Frontal cortex (tissue), 4 donors: ENCODE measurements at places on chromosomes 12 and 14. TPM values are rescaled to one million over a fixed set of nuclear protein-coding genes. Genes with fewer than 3 reads are reported as not detected.

The CFAP73 gene
- total RNA-seq: not detected

The ACIN1 gene
- total RNA-seq: 73.0 TPM

DNA sequence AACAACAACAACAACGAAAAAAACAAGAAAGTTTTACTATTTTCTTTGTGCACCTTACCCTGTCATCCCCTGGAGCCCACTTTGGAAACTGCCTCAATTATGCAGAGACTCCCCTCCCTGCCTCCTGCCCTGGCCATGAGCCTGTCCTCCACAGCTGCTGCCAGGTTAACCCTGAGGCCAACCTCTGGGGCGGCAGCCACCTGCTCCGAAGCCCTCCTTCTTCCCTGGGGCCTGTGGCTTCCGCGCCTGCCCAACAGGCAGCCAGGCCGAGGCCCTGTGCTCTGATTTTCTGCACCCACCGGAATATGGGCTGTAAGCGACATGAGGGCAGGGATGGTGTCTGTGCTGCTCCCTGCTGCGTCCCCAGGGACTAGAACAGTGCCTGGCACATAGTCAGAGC lies 183.0 kb downstream of the CALM1 start:
- DNase-seq: no peak

DNA sequence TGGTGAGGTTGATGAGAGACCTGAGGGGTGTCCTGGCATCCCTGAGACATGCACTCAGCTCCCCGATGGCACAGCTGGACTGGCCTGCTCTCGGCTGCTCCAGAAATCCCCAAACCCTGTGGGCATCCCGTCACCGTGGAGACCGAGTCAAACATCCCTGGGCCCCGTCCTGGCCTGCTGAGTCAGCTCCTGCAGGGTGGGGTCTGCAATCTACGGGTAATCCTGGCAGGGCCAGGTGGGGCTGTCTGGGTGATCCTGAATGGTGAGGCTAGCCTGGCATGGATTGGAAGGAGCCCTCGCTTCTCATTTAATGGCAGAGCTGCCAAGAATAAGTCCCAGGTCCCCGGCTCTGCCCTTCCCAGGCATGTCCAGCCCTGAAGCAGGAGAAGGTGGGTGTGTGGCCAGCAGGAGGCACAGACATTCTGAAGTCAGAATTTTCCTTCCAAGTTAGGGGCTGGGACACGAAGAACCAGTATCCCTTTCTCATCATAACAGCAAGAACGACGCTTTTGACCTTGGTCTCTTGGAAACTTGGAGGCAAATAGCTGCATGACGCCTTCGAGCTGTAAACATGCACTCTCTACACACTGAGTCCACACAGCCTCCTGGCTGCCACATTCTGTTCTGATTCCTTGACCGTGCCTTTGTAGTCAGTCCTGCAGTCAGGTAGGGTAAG lies 17.7 kb upstream of the SERPINA4 start:
- no peak for DNase-seq

DNA sequence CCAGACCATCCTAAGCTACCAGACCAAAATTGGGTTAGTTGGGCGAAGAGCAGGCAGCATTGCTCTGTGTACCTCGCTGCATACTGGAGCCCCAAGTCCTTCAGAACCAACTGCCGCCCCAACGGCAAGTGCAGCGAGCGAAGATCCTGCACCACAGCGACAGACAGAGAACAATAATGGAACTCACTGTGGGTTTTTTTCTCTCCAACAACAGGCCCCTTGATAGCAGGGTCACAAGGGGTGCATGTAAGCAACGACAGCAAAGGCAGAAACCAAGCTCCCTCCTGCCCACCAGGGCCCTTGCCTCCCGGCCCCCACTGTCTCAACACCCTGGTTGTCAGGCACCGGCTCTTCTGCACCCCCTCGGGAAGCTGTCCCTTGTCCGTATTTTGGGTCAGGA lies 39.0 kb downstream of the RNF34 start:
- DNase-seq: no peak

- DNase-seq: no peak
Measured at GRCh38 chr12:66189889-66190288, 875 bp downstream of the IRAK3 start.

- no peak for DNase-seq
Measured at GRCh38 chr14:94707494-94707893, 62.4 kb downstream of the GSC start.
